ENCODE measurements at places on chromosomes 2 and 18.

- no peak for DNase-seq
Measured at GRCh38 chr2:110885256-110885655, 152.9 kb downstream of the ACOXL start.

- DNase-seq = no peak
Measured at GRCh38 chr18:74497778-74498177, 1.6 kb downstream of the CNDP2 start.

DNA sequence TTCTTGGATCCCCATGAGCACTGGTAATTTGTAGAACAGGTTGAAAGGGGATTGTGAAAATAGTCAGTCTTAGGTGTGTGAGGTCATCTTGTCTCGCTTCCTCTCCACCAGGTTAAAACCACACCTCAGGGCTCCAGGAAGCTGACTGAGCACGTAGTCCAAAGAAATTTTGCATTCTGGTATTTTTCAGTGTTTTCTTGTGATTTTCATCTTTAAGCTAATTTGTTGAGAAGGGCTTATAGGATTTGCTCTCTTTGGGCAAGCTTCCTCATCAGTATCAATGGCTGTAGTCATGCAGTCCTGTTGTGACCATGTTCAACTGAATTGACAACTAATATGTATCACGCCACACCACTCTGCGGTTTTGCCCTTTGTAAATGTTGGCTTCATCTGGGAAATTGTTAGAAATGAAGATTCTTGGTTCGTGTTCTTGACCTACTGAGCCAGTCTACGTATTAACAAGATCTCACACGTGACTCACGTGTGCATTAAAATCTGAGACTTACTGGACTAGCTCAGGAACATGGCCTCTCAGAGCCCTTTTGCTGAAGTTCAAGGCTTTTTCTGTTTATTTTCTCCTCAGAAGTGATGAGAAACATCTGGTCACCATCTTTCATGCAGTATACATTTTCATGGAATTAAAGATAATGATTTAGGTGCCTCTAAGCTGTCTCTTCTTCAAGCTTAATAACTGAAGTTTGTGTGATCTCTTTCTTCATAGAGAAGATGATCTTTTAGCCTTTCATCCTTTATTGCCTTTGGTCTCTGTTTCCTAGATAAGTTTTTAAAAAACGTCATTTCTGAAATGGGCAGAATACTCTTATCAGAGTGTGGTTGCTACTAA, 32.8 kb downstream of the FMNL2 start:
- DNase-seq = no peak

GRCh38 chr2:32010670-32011484, at the start of gene MEMO1:
Gene MEMO1 (minus strand): TSS chr2:32011008. CDS start chr2:32010247, 761 bp downstream.
- DNase-seq = peak; percentile 88

DNA sequence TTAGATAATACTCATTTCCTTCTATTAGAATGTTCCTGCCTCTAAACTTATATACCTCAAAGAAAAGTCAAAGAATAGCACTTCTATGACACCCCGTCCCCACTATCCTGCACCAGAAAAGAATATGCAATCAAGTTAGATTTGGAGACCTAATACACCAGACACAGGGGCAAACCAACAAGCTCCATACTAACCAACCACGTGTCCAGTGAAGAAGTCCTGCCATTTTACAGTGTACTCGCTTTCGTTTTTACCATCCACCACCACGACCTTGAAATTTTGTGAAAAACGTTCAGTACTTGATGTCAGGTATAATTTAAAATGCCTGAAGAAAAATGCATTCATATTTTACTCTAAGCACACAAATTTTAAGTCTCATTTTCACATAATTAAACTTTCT, 19.1 kb downstream of the ADAM17 start:
- DNase-seq = no peak

DNA sequence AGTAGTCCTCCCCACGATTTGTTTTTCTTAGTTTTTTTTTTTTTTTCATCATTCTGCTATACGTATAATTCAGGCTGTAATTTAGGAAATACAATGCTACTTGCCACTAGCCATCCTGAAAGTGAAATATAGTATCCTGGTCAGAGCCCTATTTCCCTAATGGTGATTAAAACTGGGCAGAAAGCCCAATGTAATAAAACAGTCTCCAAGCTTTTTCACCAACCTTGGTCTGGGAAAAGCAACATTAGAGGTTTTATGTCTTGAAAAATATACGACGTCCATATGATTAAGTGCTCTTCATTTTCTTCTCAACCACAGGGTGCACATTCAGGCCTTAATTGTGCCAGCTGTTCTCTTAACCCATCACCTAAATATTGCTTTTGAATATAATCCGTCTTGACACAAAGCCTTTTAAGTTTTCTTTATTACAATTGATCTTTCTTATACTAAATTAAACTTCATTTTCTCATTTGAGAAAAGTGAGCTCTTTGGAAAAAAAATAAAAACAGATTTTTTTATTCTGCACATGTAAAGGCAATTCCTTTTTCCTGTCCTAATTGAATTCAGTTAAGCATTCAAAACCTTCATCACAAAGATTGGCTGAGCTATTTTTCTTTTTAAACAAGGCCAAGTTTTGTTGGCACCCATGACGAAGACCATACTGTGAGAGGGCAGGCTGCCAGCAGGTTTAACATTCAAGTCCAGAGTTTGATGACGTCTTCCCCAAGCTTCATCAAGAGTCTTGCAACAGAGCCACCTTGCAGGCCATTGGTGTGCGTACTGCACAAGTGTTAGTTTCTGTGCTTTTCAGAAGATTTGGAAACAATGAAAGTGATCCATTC, 52.7 kb downstream of the MAP2 start:
- no peak for DNase-seq

DNA sequence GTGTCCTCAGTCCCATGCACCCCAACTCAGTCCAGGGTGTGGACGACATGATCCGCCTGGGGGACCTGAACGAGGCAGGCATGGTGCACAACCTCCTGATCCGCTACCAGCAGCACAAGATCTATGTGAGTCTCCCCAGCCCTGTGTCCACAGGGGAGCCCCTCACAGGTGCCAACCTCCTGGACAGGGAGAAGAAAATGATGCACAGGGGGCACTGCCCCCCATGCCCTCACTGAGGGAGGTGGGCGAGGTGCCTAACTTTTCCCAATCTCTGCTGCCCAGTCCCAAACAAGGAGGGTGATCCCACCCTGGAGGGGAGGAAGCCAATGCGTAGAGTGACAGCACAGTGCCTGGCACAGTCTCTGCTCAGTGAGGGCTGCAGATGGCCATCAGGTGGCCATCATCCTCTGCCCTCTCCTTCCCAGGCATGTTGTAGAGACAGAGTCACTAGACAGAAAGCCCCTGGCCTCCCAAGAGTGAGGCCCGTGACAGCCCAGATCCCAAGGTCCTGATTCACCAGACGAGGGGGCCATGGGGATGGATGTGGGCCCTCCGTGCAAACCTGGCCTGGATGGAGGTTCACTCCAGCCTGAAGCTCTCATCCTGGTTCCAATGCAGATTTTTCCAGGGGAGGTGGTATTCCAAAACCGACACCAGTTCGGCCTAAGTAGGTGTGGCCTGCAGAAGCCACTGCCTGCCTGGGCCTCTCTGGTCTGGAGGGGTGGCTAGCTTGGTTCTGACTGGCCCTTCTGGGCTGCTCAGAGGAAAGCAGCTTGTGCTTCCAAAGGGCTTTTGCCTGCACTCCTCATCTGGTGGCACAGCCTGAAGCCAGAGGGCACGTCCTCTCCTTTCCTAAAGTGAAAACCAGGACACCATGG, 30.0 kb downstream of the MYO7B start:
- no peak for DNase-seq
